ENCODE measurements at places on chromosomes 7 and 10.

- no peak for DNase-seq
Measured at GRCh38 chr7:132825932-132826835, 249.9 kb upstream of the PLXNA4 start.

- DNase-seq: peak; percentile 32
Measured at GRCh38 chr7:131501422-131501821, 55.0 kb downstream of the PODXL start.

- peak; percentile 74 for DNase-seq
Measured at GRCh38 chr7:51123322-51124019, 193.1 kb downstream of the COBL start.

- DNase-seq: no peak
Measured at GRCh38 chr10:52353960-52354394, 39.9 kb downstream of the DKK1 start.

- no peak for DNase-seq
Measured at GRCh38 chr7:118793582-118793981, 569.1 kb downstream of the ANKRD7 start.

- no peak for DNase-seq
Measured at GRCh38 chr7:41130086-41130485, 572.8 kb downstream of the INHBA start.

DNA sequence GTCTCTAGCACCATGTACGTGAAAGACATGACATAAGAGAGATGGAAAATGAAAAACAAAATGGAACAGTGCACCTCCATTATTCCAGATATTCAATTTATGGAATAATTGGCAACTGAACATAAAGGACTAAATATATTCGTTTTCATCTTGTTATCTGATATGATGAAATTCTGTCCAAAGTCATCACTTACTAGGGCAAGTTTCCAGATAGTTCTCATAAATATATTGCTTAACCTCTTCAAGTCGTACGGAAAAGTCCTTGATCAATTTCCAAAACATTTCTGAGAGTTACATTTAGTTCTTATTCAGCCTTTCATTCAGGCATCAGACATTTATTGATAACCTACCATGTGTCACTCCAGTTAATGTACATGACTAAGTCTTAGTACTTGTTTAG, 185.2 kb downstream of the HGF start:
- DNase-seq: no peak

Measured in stimulated activated CD4-positive, alpha-beta T cell treated with anti-CD3 and anti-CD28 coated beads, Interleukin-12 subunit alpha, Interleukin-12 subunit beta, amount 100 ng/mL, for 48 hours (primary cell).